ENCODE measurements at places on chromosomes 5 and 9.

GRCh38 chr5:140785905-140786686, at the start of gene PCDHA1:
TSS of gene PCDHA1 (plus strand) at chr5:140786140.
- DNase-seq: no peak

DNA sequence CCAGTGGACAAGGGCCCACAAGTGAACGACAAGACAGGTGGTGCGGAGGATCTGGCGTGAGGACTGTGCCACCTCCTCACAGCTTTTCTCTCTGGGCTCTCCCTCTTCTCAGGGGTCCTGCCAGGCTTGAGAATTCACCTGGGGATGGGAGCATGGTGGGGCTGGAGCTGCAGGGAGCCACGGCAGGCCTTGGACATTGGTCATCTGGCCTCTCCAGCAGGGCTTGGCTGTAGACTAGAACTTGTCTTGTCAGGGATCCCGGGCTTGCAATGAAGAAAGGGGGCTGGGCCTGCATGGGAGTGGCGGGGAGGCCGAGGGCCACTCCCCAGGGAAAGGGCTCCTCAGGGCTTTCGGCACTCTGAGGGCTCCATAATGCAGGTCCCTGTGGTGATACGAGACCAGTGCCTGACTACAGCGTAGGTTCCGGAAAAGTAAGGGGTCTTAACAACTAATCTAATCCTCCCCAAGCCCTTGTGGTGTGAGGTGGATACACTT, 126.7 kb downstream of the MACROH2A1 start:
- DNase-seq: no peak

- no peak for DNase-seq
Measured at GRCh38 chr9:94802793-94803192, 76.3 kb downstream of the AOPEP start.

GRCh38 chr5:39714036-39714698, 289.4 kb upstream of the DAB2 start:
- DNase-seq: no peak

- DNase-seq: no peak
Measured at GRCh38 chr5:115977988-115978387, 15.7 kb downstream of the LVRN start.

DNA sequence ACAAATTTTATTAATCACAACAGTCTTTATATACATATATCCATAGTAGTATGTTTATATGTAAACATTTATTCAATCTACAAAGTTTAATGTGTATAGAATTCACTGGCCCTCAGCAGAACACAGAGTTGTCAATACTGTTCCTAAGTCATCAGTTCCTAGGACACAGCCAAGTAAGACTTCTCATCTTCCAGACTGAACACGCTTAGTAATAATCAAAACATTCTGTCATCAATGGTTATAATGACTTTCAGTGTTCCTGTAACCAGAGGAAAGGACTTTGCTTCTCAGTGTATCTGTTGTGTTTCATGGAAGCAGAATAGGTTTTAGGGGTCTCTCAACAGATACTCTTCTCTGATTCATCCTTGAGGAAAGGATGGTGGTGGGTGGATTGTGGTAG, 82.2 kb downstream of the SMIM23 start:
- no peak for DNase-seq

DNA sequence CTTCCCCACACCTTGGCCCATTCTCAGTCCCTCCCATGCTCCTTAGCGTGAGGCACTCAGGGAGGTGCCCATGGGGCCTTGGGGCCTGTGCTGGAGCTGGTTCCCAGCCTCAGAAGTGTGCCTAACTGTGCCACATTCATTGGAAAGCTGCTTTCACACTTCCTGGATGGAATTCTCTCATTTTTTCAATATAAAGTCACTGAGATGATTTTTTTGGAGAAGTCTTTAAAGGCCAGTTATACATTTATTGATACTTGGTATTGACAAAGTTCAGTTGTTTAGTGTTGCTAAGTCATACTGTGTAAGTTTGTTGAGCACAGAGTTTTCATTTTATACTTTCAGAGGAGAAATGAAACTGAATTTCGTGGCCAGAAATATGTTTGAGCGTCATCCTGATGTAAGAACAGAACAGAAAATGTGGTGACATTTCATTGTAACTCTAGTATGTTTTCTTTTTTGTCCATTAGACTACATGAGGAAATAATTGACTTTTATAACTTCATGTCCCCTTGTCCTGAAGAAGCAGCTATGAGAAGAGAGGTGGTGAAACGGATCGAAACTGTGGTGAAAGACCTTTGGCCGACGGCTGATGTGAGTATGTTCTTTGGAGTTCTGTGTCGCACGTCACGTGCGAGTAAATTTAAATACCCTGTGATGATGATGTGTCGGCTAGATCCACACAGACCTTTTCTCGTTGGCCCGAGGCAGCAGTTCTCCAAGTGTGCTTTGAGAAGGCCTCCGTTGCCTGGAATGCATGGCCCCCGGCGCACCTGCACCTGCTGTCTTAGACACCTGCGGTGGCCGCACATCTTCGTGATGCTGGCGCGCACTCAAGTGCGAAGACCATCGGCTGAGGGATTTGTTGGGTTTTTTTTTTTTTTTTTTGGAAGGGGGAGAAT, 24.1 kb downstream of the TENT4A start:
- DNase-seq: no peak

DNA sequence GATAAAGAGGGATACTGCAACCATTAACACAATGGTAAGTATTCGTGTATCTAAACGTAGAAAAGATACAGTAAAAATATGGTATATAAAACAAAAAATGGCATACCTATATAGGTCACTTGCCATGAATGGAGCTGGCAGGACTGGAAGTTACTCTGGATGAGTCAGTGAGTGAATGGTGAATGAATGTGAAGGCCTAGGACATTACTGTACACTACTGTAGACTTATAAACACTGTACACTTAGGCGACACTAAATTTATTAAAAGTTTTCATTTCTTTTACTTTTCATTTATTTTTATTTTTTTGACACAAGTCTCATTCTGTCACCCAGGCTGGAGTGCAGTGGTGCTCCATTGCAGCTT, 14.1 kb downstream of the TDRD7 start:
- DNase-seq: no peak

GRCh38 chr5:82044010-82044409, 72.2 kb downstream of the ATG10 start:
- DNase-seq: no peak

DNA sequence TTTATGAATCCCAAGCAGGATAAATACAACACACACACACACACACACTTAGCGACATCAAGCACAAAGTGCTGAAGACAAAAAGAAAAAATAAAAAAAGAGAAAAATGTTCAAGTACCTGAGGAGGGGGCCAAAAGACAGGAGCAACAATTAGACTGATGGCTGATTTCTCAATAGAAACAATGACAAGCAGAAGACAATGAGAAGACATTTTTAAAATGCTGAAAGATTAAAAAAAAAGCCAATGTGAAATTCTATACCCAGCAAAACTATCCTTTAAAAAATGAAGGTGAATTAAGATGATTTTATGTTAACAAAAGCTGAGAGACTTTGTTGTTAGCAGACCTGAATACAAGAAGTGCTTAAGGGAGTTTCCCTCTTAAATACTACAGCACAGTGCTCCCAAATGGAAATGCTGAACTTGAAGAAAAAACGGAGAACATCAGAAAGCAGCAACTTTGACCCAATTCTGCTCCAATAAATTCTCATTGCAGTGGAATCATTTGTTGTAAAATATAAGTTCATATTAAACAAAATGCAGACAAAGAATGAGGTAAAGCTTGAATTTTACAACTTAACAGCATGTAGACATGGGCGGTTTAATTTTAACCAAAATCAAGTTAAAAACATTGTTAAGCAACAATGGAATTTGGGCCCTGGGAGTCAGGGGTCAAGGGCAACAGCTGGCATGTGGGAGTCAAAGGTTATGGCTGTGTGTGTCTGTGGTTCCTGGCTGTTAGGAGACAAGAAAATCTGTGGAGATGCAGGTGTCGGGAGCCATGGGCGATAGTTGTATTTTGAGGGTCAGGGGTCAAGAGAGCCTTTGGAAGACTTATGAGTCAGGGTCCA, 776 bp upstream of the RANBP17 start:
- no peak for DNase-seq

DNA sequence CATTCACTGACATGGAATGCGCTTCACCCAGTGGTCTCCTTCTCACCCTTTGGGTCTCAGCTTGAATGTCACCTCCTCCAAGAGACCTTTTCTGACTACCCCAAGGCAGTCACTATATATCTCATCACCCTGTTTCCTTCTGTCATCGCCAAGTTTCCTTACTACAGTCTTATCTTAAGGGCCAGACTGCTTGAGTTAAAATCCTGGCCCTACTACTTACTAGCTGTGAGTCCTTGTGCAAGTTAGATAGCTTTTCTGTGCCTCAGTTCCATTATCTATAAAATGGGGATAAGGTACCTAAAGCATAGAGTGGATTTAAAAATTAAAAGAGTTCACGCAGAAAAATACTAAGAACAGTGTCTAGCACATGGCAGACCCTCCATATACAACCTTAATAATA, 132.4 kb downstream of the GABBR2 start:
- no peak for DNase-seq

DNA sequence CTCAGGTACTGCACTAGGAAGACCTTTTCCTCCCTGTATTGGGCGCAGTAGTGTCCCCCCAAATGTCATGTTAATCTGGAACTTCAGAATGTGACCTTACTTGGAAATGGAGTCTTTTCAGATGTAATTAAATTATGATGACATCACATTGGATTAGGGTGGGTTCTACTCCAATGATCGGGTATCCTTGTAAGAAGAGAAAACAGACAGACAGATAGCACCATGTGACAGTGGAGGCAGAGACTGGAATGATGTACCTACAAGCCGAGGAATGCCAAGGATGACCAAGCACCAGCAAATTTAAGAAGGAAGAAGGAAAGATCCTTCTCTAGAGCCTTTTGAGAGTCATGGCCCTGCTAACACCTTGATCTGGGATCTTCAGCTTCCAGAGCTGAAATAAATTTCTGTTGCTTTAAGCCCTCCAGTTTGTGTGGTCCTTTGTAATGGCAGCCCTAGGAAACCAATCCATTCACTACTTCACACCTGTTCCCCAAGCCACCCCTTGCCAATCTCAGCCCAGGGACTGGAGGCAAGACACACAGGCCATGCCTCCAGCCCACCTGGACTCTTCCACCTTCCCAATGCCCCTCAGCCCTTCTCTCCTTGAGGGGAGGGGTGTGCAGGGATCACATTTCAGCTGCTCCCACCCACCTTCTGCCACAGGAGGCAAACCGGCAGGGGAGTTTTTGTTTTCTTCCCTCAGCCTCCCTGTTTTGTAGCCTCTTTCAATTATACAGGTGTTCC, 1.6 kb downstream of the CCNJL start:
- no peak for DNase-seq

All from activated effector memory CD4-positive, alpha-beta T cell treated with Interleukin-2 at 50 U/mL for 16 hours (primary cell).